ENCODE measurements at places on chromosomes 1 and 21.

GRCh38 chr1:85397490-85398032, 67.4 kb downstream of the DDAH1 start:
- no peak for DNase-seq

GRCh38 chr1:89069951-89070350, 4.9 kb upstream of the GBP1 start:
- DNase-seq, result peak; percentile 43

- DNase-seq, result no peak
These were observed 2.1 kb downstream of the B4GALT2 start for GRCh38 chr1:43981135-43981491.

- no peak for DNase-seq
These were observed 106.7 kb downstream of the DPYD start for GRCh38 chr1:97814121-97814520.

DNA sequence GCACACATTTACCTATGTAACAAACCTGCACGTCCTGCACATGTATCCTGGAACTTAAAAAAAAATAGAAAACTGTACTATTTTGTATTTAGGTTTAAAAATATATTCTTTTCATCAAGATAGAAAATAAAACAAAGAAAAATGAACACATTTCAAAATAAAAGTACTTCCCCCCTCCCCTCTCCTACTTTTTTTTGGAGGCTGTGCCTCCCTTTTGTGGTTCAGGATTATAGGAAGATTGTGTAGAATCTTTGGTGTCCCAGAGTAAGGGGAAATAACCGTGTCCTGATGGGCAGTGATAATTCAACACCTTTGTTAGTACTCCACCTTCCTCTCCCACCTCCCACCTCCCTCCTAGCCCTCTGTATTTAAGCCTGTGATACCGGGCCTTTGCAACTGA, 40.1 kb downstream of the TRIM62 start:
- no peak for DNase-seq

DNA sequence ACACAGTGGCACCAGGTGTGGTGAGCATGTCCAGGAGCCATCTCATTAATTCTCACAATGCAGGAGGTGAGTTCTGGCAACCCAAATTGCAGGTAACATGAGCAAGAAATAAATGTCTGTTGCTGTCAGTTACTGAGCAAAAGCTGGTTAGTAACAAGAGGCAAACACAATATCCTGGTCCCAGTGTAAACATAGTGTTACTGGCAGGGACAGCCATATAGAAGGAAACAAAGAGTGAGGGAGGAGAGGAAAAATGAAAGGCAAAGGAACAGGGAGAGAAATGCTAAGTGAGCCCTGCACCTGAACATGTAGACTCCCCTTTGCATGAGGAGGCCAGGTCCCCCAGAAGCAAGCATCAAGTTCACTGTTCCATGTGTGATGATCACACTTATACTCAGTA, 203.6 kb downstream of the TRABD2B start:
- DNase-seq, result no peak

DNA sequence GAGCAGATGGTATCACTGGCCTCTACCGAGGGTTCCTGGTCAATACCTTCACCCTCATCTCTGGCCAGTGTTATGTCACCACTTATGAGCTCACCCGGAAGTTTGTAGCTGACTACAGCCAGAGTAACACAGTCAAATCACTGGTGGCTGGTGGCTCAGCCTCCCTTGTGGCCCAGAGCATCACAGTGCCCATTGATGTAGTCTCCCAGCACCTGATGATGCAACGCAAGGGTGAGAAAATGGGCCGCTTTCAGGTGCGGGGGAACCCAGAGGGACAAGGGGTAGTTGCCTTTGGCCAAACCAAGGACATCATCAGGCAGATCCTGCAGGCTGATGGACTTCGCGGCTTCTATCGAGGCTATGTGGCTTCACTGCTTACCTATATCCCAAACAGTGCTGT, 6.1 kb downstream of the SLC25A44 start:
- DNase-seq, result no peak

DNA sequence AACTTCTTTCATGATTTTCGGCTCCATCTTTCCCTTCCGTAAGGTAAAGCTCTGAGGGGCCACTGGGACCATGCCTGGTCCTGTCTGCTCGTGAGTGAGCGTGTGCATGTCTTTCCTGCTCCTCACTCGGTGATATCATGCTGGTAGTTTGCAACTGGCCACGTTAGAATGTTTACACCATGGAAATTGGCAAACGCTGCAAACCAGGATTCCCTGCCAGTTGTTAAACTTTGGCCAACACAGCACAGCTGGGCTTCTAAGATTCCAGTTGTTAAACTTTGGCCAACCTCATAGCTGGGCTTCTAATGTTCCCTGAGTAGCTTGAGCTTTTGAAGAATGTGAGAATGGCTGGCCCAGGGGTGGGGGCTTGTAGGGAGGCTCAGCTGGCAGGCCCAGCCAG, 68.0 kb upstream of the ACTL8 start:
- DNase-seq, result no peak

DNA sequence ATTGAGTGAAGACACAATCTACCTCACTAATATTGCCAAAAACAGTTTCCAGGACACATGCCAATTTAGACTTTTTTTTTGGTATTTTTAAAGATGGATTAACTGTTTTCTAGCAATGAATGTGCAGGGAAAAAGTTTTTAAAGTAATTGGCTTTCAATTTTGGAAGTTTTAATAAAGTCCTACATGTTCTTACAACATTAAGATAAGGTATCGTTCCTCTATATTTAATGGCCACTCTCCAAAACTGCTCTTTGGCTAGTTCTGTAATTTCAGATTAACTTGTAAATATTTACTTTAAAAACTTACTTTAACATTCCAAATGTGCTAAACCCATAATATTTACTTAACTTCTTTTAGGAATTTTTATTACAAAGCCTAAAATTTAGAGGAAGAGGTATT, 1332.2 kb upstream of the PRMT6 start:
- no peak for DNase-seq

GRCh38 chr1:165632491-165632890, 1.5 kb downstream of the MGST3 start:
- no peak for DNase-seq

- peak; percentile 71 for DNase-seq
These were observed 93.5 kb downstream of the TTLL7 start for GRCh38 chr1:83905315-83905907.

DNA sequence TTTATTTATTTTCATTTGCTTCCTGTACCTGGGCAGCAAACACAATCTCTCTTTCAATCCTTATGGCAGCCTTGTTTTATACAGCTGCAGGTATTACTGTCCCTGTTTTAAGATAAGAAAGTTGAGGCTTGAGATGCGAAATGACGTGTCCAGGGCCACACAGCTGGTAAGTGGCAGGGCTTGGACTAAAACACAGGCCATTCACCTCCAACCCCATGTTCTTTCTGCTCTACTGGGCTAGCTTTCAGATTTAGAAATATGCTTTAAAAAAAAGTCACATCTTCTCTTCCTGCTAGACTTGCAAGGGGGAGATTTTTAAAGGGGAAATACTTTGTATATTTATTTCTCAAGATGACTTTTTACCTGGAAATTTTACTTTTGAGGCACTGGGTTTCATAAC, 62.8 kb downstream of the CNST start:
- DNase-seq, result no peak

- peak; percentile 43 for DNase-seq
These were observed 32.8 kb upstream of the KCNJ15 start for GRCh38 chr21:38223893-38224540.

DNA sequence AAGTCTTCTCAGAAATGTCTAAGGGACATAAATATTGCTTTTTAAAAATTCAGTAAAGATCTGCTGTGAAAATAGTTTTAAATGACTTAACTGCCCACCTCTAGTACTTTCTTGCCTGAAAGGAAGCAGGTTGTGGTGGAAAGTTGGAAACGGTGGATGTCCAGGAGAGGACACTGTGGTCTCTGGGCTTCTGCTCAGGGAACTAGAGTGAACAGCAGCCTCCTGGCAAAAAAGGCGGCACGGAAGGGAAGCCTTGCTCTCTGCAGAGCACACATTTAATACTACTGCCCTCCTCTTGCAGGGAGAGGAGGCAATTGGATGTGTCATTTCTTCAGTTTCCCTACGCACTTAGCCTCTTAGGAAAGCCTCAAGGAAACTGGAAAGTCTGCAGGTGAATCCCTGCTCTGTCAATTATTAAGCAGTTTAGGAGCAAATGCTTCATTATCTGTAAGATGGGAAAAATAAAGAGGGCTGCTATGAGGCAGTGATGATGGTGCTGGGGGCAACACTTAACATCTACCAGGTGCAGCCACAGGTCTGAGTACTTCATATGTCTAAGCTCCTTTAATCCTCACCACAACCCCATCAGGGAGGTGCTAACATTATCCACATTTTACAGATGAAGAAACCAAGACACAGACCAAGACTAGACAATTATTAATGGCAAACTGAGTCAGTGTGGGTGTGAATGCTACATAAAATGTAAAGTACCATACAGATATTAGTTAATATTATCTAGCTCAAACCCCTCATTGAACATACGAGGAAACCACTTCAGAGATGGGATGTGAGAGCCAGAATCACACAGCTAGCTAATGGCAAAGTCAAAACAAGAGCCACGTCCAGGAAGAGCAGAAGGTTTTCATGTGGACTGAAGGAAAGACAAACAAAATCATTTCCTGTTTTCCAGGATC, 108.9 kb upstream of the ADAR start:
- DNase-seq, result no peak

GRCh38 chr1:187689129-187689528, 860.4 kb downstream of the PLA2G4A start:
- DNase-seq, result no peak

- no peak for DNase-seq
These were observed 110.0 kb downstream of the SMYD3 start for GRCh38 chr1:246397046-246397445.

GRCh38 chr1:226990133-226990716, 50.1 kb downstream of the COQ8A start:
- peak; percentile 94 for DNase-seq

DNA sequence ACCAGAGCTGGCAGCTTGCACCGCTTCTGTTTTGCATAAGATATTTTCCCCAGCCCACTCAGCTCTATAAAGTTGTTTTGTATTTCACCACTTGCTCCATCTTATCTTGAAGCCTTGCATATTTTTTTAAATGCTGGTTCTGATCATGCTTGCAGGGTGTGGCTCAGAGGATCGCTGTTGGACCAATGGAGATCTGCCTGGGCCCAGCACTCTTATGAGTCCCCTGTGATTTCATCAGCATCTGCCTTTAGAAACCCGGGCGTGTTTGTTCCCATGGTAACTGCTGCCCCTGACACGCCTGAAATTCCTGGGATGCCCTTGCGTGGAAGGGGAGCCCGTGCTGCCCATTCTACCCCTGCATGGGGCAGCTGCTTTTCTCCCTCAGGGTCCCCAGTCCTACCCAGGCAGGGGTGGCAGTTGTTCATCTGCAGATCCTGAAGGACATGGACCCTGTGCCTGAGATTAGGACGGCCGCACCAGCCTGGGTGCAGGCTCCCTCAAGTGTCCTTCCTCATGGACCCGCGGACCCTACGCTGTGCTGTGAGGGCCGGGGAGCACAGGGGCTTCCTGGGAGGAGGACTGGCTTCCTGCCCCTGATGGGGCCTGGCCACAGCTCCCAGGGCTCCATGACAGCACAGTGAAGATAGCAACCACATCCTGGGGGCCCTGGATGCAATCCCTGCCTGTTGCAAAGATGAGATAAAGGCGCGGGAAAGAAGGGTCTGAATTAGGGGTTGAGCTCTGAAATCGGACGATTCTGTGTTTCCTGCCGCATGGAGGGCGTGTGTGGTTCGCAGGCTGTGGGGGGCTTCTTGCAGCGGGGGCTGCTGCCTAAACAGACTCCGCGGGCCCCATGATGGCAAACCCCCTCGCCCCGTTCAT, 226.5 kb downstream of the SDCCAG8 start:
- peak; percentile 77 for DNase-seq

- DNase-seq, result peak; percentile 11
These were observed 19.2 kb upstream of the DEPDC1 start for GRCh38 chr1:68516066-68516465.

DNA sequence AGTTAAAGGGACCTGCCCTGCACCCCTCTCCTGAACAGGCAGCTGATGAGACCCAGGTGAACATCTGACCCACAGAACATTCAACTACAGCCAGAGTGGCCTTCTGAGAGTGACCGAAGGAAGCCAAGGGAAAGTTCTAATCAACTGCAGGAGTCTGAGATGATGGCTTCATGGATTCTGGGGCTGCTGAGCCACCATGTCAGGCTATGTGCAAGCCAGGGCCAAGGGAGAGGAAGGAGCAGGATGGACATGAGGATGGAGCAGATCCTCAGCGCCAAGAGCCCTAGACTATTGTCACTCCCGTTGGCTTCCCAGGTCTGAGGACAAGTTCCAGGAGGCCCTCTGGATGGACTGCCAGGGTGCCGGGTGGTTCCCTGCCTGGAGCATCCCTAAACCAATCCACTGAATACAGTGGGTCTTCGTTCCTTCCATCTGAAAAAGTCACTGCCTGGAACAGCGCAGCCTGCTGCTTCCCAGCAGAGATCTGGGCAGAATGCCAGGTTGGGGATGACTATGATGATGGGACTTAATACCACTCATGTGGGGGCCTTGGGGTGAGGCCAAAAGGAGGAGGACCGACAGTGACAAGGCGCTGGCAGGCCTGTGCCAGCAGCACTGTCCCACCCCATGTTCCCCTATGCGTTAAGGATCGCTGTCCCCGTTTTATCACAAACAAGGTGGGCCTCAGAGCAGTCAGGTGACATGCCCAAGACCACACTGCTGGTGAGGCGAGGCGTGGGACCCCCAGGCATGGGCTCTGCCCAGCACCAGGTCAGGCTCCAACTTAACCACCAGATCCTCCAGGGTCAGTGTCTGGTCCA, 19.8 kb downstream of the SPOCD1 start:
- DNase-seq, result peak; percentile 62

DNA sequence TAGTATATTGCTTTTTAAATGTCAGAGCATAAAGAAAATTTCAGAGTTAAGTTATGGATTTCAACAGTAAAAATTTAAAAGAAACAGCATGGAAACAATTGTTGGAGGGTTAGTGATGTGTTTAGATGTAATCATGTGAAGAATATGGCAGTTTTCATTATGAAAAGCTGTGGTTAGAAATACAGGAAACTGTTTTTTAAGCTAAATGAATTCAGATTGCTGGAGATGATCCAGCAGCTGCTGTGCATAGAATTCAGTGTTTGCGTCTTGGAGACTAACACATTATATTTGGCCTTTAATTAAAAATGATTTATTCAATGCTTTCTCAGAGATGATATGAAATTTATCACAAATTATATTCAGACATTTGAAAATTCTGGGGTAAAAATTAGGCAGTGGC, 273.6 kb upstream of the LRRC7 start:
- DNase-seq, result peak; percentile 65

- DNase-seq, result peak; percentile 55
These were observed 57.3 kb downstream of the OBSCN start for GRCh38 chr1:228265167-228265566.
